ENCODE measurements at places on chromosomes 3 and 15.

DNA sequence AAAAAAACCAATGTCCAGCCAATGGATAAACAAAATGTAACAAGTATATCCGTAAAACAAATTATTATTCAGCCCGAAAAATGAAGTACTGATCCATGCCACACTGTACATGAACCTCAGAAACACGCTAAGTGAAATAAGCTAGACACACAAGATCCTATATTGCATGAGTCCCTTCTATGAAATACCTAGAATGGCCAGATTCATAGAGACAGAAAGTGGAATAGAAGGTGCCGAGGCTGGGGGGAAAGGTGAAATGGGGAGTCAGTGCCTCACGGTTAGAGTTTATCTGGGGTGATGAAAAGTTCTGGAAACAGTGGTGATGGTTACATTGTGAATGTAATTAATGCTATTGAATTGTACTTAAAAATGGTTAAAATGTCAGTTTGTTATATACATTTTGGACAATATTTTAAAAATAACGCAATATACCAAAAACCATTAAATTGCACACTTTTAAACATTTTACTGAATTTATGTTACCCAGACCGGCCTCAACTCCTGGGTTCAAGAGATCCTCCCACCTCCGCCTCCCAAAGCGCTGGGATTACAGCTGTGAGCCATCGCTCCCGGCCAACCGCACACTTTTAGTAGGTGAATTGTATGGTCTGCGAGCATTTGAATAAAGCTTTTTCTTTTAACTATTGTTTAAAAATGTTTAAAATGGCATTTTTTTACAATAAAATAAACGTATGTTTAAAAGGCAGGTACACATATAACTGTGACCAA is 2.1 kb downstream of the RNF168 start:
- DNase-seq: peak; percentile 34

- DNase-seq: peak; percentile 13
Observed at GRCh38 chr15:59550956-59551355, 60.6 kb upstream of the GCNT3 start.

DNA sequence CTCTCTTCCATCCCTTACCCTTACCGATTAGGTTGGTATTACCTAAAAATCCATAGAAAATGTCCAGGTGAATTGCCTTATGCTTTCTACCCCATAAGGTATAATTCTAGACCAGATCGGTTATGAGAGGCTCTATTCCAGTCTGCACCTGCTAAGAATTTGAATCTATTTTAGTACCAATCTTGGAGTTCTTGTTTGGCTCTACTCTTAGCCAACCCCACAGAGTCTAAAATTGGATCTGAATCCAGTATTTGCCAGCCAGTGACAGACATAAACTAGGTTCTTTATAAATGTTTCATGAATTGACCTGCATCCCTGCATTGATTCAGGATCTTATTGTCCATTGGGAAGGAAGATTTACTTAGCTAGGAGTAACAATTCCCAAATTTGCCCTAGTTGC is 6.5 kb downstream of the KLHL24 start:
- DNase-seq: no peak

GRCh38 chr3:151133917-151134450 is 48.5 kb downstream of the MED12L start:
- no peak for DNase-seq

DNA sequence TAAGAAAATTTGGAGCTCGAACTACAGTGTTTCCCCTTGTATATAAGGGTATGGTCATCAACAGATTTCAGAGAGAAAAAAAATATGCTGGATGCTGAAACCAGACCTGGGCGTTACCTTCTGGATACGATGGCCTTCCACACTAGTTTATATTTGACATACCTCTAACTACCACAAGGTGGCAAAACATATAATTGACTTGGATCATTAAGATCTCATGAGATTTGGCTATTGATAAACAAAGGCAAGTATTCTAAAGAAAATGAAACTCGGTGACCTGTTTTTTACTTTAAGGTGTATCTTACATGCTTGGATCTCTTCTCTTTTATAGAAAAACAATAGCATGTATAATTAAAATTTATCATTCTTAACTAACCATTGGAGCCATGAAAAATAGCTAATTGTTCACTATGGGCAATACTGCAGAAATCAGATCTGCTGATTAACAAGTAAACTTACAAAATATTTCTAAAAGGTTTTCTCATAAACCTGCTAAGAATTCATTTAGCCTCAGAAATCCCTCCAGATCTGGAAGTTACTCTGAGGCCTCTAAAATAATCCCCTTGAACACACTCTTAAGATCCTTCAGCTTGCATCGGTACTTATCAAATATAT is 300.6 kb upstream of the KCNH8 start:
- peak; percentile 12 for DNase-seq

DNA sequence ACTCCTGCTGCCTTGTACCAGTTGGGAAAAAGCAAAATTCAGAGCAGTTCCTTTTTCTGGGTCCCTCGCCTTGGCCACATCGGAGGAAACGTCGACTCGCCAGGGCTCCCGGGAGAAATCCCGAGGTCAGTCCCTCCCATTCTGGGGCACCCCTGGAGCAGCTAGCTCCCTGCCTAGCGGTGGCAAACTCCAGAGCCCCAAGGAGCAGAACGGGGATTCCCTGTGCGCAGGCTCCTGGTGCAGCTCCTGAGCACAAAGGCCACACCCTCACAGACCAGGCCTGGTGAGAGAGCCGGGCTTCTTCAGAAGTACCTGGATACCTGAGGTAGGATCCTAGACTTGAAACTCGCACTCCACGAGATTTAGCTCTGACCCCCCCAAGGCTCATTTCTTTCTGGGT is 2.6 kb downstream of the LRRC3B start:
- DNase-seq: no peak

DNA sequence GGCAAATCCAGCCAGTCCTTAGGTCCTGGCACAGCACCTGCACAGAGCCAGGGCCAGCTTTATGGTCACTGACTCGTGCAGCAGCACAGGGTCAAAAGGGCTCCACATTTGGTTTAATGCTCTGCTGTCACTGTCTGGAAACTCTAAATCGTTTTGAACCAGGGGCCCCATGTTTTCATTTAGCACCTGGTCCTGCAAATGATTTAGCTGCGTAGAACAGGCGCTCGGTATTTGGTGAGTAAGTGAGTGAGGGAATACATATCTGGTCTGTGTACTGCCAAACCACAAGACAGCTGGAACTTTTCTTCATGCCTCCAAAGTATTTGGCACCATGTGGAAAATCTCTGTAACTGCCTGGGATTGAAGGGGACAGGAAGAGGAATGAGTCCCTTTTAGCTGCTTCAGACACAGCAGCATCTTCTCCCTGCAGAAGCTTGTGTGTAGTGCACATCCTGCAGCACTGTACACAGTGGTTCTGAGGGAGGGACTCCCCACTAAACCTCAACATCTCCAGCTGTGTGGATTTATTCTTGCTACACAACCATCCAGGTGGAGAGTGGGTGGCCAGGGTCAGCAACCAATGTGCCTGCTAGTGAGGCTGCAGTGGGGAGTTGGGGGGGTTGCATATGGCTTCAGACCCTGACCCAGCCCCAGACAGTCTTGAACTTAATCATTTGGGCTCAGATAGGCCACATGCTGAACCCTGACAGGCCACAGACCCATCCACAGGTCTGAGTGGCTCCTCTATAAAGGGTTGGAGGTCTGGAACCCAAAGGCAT is 1.1 kb downstream of the SH2D7 start:
- no peak for DNase-seq

GRCh38 chr3:288417-288816 is 91.9 kb downstream of the CHL1 start:
- DNase-seq: no peak

DNA sequence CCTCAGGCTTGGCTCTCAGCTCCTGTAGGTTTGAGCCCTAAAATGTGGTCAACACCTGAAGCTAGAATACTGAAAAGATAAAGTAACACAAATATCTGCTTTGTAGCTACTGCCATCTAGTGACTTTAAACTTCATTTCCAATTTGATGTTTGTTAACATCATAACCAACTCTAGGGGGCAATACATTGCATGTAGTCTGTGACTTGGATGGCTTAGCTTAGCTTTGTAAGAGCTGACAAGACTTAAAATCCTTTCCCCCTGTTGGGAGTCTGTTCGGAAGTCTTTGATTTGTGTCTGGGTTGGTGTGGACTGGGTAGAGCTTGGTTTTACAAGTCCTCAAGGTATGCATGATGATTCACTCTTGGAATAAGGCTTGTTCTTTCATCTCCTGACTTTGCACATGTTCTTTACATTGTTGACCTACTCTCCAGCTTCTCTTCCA is 51.7 kb downstream of the SCN11A start:
- peak; percentile 69 for DNase-seq

Data from NB4 (cell line).